ENCODE measurements at places on chromosomes 2 and 18.

- DNase-seq = no peak
Measured at GRCh38 chr2:112944971-112945370, 32.8 kb upstream of the IL36G start.

DNA sequence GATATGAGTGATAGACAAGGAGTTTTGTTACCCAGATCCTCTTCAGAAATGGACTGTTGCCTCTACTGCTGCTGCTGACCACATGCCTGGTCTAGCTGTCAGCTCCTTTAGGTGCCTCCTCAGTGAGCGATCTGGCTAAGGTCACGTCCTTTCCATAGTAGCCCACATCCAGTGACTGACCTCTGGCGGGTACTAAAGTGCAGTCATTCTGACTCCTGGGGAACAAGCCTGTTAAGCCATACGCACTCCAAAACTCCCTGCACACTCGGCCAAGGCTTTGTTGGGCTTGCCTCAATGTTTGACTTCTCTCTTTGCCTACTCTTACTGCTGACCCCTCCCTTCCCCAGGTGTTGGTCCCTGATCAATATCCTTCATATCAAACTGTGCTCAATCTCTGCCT, 685.2 kb downstream of the IRS1 start:
- DNase-seq = no peak

DNA sequence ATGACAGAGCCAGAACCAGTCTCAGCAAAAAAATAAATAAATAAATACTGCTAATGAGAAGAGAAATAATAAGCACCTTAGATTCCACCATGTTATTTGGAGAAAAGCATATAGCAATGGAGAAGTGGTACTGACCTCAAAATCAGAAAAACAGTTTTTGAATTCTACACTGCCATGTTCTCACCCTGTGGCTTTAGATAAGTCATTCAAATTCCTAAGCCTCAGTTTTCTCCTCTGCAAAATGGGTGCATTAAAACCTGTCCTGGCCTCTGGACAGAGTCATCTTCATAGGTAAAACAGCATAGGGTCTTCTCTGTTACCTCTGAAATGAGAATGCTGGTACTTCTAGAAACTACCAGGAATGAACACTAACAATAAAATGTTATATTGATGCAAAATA, 62.2 kb upstream of the RMP24 start:
- no peak for DNase-seq

DNA sequence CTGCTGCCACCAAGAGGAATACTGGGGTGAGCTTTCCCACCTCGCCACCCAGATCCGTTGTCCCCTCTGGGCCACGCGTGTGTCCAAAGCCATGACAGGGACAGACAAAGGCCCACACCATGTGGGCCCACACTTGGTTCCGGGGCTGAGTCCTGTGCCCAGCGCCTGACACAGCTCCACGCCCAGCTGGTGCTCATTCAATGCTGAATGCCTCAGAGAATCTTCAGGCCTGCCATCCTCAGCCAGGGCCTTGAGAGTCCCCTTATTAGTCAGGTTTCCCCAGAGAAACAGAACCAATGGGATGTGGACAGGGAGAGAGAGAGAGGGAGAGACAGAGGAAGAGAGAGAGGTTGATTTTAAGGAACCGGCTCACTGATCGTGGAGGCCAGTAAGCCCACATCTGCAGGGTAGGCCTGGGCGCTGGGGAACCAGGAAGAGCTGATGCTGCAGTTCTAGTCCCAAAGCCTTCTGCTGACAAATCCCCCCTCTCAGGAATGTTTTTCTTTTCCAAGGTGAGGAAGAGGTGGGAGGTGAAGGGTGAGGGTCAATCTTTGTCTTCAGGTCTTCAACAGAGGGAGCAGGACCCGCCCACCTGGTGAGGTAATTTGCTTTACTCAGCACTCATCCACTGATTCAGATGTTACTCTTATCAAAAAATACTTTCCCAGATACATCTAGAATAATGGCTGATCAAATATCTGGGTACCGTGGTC, 10.2 kb upstream of the SPATA3 start:
- DNase-seq = no peak

- no peak for DNase-seq
Measured at GRCh38 chr2:28960401-28960800, 20.7 kb upstream of the TOGARAM2 start.

DNA sequence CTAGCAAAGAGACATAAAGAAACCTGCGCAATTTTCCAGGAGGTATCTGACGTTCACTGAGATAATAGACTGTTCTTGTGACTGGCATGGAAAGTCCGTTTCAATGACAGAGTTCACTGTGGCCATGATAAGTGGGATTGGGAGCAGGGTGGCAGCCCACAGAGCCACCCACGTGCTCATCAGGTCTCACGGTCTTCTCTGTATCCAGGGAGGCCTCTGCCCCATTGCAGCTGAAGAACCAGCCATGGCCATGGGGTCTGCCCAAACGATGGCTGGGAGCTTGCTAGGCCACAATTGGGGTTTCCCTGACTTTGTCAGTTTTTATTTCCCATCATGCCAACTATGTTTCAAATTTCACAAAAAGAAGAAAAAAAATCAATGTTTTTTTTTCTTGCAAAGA, 57.2 kb downstream of the PDCL3 start:
- DNase-seq = no peak

GRCh38 chr2:205762881-205763280, 80.6 kb downstream of the NRP2 start:
- DNase-seq = no peak

DNA sequence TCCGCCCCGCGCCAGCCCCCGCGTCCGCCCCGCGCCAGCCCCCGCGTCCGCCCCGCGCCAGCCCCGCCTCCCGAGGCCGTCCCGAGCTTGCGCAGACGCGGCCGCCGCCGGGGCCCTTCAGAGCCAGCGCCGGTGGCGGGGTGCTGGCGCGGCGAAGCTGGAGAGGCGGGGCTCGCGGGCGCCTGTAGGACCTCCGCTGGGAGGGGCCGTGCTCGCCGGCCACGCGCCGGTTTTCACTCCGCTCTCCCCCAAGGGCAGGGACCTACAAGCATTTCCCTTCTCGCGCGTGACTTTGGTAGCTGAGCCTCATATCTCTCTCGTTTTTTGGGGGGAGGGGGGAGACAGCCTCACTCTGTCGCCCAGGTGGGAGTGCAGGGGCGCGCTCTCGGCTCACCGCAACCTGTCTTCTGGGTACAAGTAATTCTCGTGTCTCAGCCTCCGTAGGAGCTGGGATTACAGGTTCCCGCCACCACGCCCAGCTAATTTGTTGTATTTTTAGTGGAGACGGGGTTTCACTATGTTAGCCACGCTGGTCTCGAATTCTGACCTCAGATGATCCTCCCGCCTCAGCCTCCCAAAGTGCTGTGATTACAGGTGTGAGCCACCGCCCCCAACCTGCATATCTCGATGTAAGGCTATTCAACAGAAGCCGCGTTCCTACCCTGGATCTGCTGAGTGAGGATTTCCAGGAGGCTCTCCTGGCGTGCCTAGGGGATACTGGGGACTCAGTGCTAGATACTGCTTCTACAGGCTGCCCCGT, at the start of gene ZNF514:
Gene ZNF514, minus strand, starts transcription at position 159 of the 760 bp plus-strand sequence. CDS start 6,595 bp downstream, outside the sequence.
- DNase-seq = peak; percentile 86

GRCh38 chr18:50820901-50821520, 1.2 kb upstream of the MRO start:
- DNase-seq = no peak

GRCh38 chr2:181670632-181671031, 9.7 kb downstream of the NEUROD1 start:
- DNase-seq = no peak

- DNase-seq = no peak
Measured at GRCh38 chr2:37985333-37985732, 60.2 kb downstream of the RMDN2 start.

GRCh38 chr2:43083710-43084698, 142.4 kb downstream of the ZFP36L2 start:
- DNase-seq = peak; percentile 66

DNA sequence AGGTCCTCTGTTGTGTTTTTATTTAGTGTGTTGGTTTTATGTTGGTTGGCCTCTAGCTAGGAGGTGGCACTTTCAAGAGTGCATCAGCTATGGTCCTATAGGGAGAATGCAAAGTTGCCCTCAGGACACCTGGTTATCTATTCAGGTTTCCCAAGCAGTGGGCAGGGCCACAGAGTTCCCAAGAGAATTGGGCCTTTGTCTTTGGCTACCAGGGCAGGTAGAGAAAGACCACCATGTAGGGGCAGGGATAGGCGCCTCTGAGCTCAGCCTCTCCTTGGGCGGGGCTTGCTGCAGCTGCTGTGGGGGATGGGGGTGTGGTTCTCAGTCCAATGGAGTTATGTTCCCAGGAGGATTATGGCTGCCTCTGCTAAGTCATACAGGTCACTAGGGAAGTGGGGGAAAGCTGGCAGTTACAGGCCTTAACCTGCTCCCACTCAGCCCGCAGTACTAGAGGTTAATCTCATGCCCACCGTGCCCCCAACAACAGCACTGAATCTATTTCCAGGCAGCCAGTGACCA, 26.0 kb downstream of the ABCB11 start:
- DNase-seq = no peak

DNA sequence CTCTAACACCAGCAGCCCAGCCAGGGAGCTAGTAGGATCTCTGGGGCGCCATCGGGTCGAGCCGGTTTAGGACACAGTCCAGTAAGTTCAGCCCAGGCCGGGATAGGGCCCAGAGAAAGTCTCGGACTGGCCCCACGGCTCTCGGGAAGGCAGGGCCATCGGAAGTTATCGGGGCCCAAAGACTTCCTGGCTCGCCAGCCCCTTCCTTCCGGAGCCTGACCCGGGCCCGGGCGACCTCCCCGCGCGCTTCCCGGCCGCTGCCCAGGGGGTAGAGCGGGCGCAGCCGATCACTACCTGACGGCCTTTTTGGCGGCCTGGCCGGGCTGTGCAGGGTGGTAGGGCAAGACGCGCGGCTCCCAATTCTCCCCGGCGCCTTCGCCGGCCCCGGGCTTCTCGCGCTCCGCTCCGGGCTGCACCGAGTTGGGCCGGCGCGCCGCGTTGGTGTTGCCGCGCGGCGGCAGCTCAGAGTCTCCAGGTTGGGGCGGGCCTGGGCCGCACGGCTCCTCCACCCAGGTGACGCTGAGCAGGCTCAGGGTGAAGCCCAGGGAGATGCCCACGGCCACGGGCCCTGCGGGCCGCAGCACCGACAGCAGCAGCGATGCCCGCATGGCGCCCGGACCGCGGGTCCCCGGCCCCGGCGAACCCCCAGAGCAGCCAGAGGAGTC, 546 bp downstream of the CHPF start:
- peak; percentile 16 for DNase-seq

DNA sequence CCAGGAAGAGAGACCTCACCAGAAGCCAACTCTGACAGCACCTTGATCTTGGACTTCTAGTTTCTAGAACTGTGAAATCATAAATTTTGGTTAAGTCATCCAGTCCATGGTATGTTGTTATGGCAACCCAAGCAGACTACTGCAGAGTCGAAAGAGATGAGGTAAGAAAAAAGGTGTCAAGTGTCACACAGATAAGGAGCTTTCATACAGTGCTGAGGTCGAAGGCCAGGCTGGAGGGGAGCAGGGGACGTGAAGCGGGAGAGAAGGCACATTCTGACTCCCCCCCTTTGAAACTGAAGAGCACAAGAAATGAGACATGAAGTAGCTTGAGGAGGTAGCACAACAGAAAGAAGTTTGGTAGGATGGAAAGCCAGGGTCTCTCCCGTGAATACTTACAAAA, 110.4 kb downstream of the ALK start:
- no peak for DNase-seq

DNA sequence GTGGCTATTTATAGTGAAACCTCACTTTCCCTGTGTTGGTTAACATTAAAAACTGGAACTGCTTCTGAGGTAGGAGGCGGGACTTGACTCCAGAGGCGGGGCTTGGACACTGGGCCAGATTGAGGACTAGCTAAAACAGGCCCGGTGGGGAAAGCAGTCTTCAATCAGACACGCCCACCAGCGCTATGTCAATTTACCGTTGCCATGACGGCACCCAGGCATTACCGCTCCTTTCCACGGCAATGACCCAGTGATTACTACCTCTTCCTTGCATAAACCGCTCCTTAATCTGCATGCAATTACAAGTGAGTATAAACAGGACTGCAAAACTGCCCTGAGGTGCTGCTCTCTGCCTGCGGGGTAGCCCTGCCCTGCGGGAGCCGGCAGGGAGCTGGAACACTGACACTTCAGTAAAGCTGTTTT, 35.3 kb downstream of the LRRFIP1 start:
- peak; percentile 40 for DNase-seq

DNA sequence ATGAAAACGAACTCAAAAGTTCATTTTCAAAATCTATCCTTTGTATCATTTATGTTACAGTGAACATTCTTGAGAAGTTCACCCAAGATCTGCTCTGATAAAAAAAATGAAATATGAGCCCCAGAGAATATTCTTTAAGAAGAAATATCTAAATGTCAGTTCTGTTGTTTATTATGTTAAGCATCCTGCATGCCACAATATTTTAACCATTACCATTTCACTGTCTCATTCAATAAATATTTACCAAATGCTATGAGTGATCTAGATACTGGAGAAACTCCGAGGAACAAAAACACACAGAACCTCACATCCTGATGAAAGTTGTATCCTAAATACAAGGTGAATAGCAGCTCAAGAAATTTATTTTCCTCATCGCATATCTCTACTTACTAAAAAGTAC, 170.2 kb downstream of the ZNF385B start:
- DNase-seq = no peak

- DNase-seq = no peak
Measured at GRCh38 chr2:134218930-134219658, 34.8 kb upstream of the MGAT5 start.

GRCh38 chr18:3458378-3458777, 8.4 kb downstream of the TGIF1 start:
- no peak for DNase-seq

DNA sequence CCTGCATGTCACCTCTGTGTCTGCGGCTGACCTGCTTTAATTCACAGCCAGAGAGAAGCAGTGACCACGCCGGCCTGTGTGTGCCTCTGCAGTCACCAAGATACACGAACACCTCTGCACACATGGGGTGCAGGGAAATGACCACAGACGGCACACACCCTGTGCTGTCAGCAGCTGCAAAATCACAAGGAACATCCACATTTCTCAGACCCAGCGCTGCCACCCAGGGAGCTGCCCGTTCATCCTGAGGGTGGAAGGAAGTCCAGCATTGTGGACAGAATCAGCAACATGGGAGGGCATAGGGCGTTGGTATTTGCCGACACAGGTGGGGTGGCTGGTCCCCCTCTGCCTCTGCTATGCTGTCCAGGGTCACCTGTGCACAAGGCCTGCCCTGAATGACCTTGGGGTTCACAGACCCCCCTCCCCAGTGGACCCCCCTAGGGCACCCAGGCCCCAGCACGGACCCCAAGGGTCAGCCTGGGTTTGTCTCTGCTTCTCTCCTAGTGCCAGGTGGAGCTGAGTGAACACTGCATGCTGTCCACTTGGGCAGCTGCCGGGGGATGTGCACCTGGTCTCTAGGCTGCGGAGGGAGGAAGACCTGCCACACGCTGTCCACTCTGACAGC, 107.4 kb downstream of the PXDN start:
- DNase-seq = no peak
